ENCODE measurements at places on chromosomes 5 and 9.

GRCh38 chr5:113022661-113023060 lies 46.1 kb downstream of the DCP2 start:
- DNase-seq = no peak

GRCh38 chr5:116864157-116864837 lies 289.7 kb upstream of the SEMA6A start:
- no peak for DNase-seq

DNA sequence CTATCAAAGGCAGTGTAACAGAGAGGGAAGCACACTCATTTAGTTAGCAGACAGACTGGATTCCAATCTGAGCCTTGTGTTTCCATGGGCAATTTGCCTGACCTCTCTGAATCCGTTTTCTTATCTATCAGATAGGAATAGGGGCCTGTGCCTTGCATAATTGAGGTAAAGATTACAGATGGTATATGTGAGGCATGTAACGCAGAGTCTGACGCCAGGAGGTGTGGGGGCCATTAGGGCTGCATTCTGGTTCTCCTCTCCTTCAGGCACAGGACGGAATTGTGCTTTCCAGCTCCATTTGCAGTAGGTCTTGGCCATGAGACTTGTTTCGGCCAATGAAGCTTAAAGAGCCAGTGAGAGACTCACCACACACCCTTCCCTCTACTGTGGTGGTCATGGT lies 97.6 kb downstream of the FRMD3 start:
- no peak for DNase-seq

DNA sequence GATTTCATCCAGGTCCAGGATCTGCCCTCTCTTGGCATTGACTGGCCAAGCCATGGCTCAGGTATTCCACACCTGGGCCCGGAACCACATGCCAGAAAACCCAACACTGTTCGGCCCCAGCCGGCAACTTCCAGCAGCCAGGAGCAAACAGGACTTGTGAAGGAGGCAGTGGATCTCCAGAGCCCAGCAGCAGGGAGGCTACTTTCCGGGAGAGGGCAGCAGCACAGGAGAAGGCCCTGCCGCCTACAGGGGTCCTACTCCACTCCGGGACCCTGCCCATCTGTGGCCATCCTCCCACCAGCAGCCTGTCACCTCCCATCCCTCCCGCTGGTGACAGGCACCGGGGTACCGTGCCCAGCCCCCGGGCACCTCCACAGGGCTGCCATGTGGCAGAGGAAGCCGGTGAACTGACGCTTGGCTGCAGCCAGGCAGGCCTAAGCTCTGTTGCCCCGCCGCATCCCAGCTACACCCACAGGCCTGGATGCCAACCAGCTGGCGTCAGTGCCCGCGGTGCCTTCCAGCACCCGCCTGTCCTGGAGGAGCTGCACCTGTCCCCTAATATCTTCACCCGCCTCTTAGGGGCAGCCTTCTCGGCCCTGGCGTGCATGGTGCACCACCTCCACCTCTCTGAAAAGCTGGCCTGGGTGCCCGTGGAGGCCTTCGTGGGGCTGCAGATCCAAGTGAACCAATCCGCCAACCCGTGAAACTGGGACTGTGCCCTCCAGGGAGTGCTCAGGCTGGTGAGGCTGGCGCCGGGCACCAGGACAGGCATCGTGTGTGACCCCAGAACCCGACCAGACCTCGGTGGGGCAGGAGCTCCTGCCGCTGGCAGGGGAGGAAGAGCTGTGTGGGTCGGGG lies 18.9 kb upstream of the SLC30A5 start:
- no peak for DNase-seq

- DNase-seq = no peak
Observed at GRCh38 chr9:89038382-89039103, 47.3 kb downstream of the S1PR3 start.

- no peak for DNase-seq
Observed at GRCh38 chr5:154047324-154047723, 8.6 kb downstream of the MFAP3 start.
